ENCODE measurements at places on chromosomes 2 and 18. TPM values are rescaled to one million over a fixed set of nuclear protein-coding genes. Genes with fewer than 3 reads are reported as not detected.
A peak's percentile ranks its signal among the peaks of the same experiment; 100 is the strongest.

PTPRN gene
- total RNA-seq, result 88.2 TPM

- H3K4me3 ChIP-seq, result no peak overlapping the region
- peaks cover 5% of the 10 kb centered on the region for H3K4me1 ChIP-seq
- H3K27ac ChIP-seq, result no peak overlapping the region
- no peaks in the 10 kb centered on the region for H3K27me3 ChIP-seq
- peak; percentile 36 for DNase-seq
Measured at GRCh38 chr18:9961041-9961440, 47.2 kb downstream of the VAPA start.

DNA sequence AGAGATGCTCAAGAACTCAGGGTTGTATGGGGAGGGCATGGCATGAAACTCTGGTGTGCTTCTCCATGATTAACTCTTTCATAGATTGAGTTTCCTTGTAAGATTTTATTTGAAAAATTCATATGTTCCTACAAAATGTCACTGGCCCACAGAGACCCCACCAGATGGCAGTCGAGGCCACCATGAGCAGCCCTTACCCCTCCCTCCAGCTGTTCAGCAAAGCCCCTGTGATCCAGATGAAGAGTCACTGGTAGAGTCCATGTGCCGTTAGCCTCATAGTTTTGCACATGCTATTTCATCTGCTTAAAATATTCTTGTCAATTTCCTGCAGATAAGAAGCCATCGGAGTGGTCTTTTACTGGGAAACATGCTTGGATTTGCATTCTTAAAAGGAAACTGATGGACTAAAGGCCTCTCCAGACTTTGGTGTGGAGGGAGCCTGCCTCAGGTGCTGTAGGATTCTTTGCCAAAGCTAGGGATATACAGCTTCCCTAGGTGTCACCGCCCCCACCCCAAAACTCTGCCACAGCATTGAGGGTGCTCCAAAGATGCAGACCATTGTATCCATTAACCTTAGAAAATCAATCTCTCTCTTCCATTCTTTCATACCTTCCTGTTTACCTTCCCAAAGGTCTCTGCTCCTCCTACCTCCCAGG, 18.8 kb downstream of the ZNF385B start:
- H3K4me3 ChIP-seq, result no peak overlapping the region
- no peak for DNase-seq
- H3K36me3 ChIP-seq, result no peaks in the 10 kb centered on the region
- no peaks in the 10 kb centered on the region for H3K4me1 ChIP-seq
- no peak overlapping the region for H3K27ac ChIP-seq

ITM2C gene
- 458 TPM for total RNA-seq

DNA sequence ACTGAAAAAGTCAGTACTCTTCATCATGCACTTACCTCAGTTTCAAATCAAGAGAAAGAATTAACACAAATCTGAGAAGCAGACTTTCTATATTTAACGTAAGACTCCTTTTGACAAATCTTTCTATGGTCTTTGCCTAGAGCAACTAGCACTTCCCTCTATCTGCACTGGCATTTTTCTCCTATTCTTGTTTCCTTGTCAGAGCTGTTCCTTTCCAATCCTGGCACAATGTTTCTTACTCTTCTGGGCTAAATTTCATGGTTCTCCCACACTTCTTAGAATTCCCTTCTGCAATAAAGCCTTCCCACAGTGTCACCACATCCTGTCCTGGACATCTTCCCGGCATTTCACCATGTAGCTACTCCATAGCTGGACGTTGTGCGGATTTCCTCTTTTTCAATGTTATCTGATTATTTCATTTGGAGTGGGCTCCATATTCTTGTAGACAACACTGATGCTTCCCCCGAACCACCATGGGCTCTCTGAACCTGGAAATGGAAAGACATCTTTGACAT, 144.7 kb upstream of the CTNNA2 start:
- H3K27ac ChIP-seq, result no peak overlapping the region
- DNase-seq, result no peak
- no peak overlapping the region for H3K4me3 ChIP-seq
- H3K27me3 ChIP-seq, result no peaks in the 10 kb centered on the region
- H3K4me1 ChIP-seq, result no peaks in the 10 kb centered on the region

DNA sequence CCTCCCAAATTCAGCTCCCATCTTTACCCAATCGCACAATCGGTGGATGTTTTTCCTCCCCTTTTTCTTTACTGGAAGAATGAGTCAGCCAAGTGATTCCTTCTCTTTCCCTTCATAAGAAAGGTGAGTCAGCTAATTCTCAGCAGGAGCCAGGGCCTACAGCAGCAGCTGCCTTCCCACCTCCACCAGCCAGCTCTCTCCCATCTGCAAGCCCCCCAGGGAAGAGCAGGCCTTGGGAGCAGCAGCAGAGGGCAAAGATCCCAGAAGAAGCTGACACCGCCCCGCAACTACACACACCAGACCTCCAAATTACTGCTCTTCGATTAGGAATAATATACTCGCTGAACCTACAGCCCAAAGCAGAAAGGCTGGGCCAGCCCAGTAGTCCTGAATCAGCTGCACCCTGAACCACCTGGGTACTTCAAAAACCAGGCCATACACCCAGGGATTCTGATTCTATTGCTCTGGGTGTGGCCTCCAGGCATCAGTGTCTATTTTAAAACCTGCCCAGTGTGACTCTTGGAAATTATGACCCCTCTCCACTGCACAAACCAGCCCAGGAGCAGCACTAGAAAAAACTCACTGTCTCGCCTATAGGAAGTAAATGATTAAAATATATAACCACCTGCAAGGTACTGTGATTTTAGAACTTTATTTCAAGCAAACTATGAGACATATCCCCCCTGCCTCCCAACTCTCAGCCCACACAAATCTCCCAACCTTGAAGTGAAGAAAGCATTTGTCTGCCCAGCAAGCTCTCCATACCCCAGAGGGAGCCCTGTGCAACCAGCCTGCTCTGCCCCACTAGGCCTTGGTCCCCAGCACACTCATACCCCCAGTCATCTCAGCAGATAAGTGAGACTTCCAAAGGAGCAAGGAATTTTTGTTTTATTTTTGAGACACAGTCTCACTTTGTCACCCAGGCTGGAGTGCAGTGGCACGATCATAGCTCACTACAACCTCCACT, 7.3 kb downstream of the SFXN5 start:
- H3K4me3 ChIP-seq, result peak overlapping the region; percentile 54
- DNase-seq, result peak; percentile 87
- peaks cover 3% of the 10 kb centered on the region for H3K36me3 ChIP-seq
- peaks cover 29% of the 10 kb centered on the region for H3K4me1 ChIP-seq

IL1F10 gene
- not detected for total RNA-seq

UPP2 gene
- total RNA-seq, result not detected

DNA sequence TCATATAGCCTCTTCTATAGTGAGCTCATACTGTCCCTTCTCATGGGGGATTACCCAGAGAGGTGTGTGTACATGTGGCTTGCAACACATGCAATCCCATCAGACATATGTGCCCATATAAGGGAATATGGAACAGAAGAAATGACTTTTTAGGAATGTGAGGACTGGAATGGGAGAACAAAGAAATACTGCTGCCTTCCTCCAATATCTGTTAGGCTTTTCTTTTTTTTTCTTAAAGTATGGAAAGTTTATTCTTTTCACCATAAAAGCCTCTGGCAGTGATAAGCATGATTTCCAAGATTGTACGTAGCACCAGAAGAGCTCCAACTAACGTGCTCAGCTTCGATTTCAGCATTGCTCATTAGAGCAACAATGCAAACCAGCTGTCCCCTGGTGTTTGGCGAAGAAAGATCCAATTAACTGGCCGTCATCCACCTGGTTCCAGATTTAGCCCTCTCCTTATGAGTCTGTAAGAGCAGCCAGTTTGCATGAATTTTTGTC, 113.6 kb downstream of the ADCYAP1 start:
- H3K27ac ChIP-seq, result peak overlapping the region; percentile 32
- peak; percentile 86 for DNase-seq
- H3K4me1 ChIP-seq, result peaks cover 47% of the 10 kb centered on the region
- no peaks in the 10 kb centered on the region for H3K36me3 ChIP-seq
- H3K27me3 ChIP-seq, result no peaks in the 10 kb centered on the region
- H3K4me3 ChIP-seq, result no peak overlapping the region

MAP3K19 gene
- total RNA-seq, result not detected

DNA sequence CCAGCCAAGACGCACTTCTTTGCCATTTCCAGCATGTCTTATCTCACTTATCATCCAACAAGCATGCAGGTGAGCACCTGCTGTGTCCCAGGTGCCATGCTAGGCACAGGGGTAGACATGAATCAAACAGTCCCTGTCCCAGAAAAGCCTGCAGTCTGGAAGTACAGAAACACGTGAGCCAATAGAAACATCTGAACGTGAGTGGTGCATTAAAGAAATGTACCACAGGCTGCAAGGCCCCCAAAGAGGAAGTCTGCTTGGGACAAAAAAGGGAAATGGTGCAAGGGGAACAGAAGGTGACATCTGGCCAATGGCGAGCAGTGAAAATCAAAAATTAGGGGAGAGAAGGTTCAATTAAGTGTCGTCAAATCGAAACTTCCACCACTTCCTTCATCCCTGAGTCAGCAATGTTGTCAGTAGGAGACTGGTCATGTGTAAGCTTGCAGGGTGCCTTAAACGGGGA, 17.6 kb upstream of the TMEM247 start:
- no peak overlapping the region for H3K4me3 ChIP-seq
- no peaks in the 10 kb centered on the region for H3K27me3 ChIP-seq

REG1A gene
- total RNA-seq, result not detected

KCTD1 gene
- 27.0 TPM for total RNA-seq

- H3K4me1 ChIP-seq, result no peaks in the 10 kb centered on the region
- H3K4me3 ChIP-seq, result no peak overlapping the region
- H3K36me3 ChIP-seq, result peaks cover 9% of the 10 kb centered on the region
- no peak for DNase-seq
Measured at GRCh38 chr2:111239107-111239506, 118.4 kb downstream of the BCL2L11 start.

KCNK3 gene
- 2.3 TPM for total RNA-seq

GRCh38 chr2:183868707-183869106, 729.6 kb upstream of the ZNF804A start:
- DNase-seq, result peak; percentile 42
- H3K4me1 ChIP-seq, result peaks cover 4% of the 10 kb centered on the region
- no peak overlapping the region for H3K4me3 ChIP-seq
- H3K36me3 ChIP-seq, result no peaks in the 10 kb centered on the region

DNA sequence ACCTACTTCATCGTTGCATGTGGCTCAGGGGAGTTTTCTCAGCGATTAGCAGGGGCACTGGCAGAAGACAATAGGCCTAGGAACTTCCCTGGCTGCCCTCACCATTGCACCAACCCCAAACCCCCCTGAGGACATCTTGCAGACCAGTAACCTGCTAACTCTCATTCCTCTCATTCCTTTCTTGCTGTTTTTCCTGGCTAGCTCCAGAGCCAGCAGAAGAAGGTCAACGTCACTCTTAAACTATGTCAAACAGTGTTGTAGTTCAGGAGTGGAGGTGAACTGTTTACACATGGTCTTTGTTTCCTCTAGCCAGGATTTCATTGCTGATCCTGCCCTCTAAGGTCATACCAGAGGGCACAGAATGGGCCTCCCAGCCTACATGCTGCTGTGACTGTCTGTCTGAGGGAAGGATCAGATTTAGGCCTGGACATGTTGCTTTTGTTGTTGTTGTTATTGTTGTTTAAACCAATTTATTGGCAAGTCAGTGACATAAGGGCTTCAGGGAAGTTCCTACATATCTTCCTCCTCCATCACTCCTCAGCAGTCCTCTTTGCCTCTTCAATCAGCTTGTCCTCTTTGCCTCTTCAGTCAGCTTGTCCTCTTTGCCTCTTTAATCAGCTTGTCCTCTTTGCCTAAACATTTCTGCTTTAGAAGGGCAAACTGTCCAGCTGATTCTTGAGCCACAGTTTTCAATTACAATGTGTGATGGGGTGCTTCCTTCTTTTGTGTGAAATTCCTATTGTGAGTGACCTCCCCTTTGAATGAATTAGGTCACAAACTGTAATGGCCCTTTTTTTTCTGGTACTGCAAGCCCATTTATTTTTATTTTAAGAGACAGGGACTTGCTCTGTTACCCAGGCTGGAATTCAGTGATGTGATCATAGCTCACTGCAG, 471.9 kb upstream of the TNP1 start:
- no peaks in the 10 kb centered on the region for H3K27me3 ChIP-seq
- no peak overlapping the region for H3K4me3 ChIP-seq
- H3K27ac ChIP-seq, result peak overlapping the region; percentile 64

GRCh38 chr2:39874236-39874635, 95.2 kb upstream of the THUMPD2 start:
- no peaks in the 10 kb centered on the region for H3K36me3 ChIP-seq
- no peak overlapping the region for H3K4me3 ChIP-seq
- peaks cover 26% of the 10 kb centered on the region for H3K4me1 ChIP-seq

LYPD6 gene
- 1.1 TPM for total RNA-seq

FAM228A gene
- total RNA-seq, result not detected

DNA sequence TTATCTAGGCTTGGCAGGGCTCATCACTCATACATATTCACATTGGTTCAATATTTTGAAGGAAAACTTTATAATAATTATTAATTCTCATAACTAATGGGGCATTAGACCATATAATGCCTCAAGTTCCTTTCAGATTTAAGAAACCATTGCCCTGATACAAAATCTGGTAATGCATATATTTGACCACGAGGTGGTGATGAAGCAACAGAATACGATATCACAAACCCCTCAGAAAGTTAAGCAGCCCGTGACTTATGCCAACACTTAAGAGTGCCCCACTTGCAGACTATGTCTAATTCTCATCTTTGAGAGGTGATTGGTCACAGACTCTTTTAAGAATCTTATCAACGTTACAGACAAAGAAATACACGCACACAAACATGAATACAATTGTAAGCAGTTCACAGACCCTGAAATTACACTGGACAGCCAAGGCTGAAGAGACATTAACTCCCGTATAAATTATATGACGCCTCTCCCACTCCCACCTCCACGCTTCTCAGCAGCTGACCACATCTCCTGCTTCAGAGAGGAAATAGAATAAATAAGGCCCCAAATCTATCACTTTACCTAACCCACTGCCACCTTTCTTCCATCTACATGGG, 20.7 kb upstream of the DNAH6 start:
- H3K27ac ChIP-seq, result no peak overlapping the region
- peaks cover 12% of the 10 kb centered on the region for H3K4me1 ChIP-seq
- peak; percentile 47 for DNase-seq
- no peaks in the 10 kb centered on the region for H3K36me3 ChIP-seq
- no peak overlapping the region for H3K4me3 ChIP-seq

DNA sequence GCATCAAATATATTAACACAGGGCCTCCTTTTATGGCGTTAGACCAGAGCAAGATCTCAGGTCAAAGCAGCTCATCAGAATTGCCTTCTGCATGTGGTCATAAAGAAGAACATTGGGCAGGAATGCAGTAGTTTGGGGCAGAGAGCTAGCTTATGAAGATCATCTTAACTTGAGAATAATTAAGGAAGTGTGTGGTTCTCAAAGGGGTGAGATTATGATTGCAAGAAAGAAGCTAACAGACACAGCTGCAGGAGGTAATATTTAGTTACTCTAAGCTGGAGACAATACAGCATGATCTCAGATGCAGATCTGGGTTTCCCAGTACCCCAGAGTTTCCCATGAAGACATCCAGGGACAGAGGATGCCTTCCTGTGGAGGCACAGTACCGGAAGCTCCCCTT, 91.6 kb downstream of the TTC27 start:
- no peaks in the 10 kb centered on the region for H3K36me3 ChIP-seq
- no peaks in the 10 kb centered on the region for H3K27me3 ChIP-seq
- no peak for DNase-seq
- H3K4me3 ChIP-seq, result no peak overlapping the region
- H3K4me1 ChIP-seq, result peaks cover 8% of the 10 kb centered on the region
- H3K27ac ChIP-seq, result no peak overlapping the region

Data from astrocyte (in vitro differentiated cells and primary cell).